ENCODE measurements at places on chromosomes 13 and 19.

GRCh38 chr19:55697069-55697440 lies 22.0 kb downstream of the EPN1 start:
- H3K4me3 ChIP-seq: no peak overlapping the region
- no peaks in the 10 kb centered on the region for H3K27me3 ChIP-seq
- H3K27ac ChIP-seq: no peak overlapping the region
- no peak for DNase-seq

GRCh38 chr13:26558074-26558805 lies 757 bp downstream of the WASF3 start:
- DNase-seq: no peak
- H3K36me3 ChIP-seq: no peaks in the 10 kb centered on the region
- peaks cover 3% of the 10 kb centered on the region for H3K27me3 ChIP-seq
- no peak overlapping the region for H3K27ac ChIP-seq
- H3K4me3 ChIP-seq: no peak overlapping the region

DNA sequence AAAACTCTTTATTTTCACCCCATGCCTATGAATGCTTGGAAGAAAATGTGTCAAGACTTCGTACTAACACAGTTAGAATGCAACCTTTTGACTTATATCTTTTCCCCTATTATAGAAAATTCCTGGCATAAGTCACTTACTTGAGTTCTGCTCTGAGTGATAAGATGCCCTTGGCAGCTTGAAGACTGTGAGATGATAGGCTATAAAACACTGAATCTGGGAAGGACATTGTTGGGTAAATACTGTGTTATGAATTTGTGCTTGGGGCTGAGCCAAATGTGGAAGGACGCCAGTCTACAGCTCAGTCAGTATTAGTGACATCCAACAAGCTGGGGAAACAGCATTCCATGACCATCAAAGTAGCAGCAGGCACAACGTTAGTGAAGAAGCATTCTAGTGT lies 368.0 kb upstream of the SGCG start:
- no peak for DNase-seq
- no peaks in the 10 kb centered on the region for H3K4me1 ChIP-seq
- H3K27me3 ChIP-seq: no peaks in the 10 kb centered on the region
- no peak overlapping the region for H3K4me3 ChIP-seq
- H3K27ac ChIP-seq: no peak overlapping the region

DNA sequence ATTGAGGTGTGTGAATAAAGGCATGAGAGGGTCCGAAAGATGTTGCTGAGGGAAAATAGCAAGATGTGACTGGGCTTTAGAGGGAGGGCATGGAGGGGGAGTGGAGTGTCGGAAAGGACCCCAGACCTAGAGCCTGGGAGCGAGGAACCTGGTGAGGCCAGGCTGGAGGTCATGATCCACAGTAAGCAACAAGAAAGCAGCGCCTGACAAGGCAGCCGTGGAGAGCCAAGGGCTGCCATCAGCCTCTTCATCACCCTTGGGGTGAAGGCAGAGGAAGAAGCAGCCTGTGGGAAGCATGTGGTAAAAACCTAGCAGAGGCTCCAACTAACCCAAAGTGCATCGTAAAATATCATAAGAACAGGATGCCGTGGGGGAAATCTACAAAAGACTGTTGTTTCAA lies 162.8 kb upstream of the SOX1 start:
- H3K36me3 ChIP-seq: no peaks in the 10 kb centered on the region
- no peaks in the 10 kb centered on the region for H3K4me1 ChIP-seq
- H3K4me3 ChIP-seq: no peak overlapping the region
- no peak for DNase-seq

DNA sequence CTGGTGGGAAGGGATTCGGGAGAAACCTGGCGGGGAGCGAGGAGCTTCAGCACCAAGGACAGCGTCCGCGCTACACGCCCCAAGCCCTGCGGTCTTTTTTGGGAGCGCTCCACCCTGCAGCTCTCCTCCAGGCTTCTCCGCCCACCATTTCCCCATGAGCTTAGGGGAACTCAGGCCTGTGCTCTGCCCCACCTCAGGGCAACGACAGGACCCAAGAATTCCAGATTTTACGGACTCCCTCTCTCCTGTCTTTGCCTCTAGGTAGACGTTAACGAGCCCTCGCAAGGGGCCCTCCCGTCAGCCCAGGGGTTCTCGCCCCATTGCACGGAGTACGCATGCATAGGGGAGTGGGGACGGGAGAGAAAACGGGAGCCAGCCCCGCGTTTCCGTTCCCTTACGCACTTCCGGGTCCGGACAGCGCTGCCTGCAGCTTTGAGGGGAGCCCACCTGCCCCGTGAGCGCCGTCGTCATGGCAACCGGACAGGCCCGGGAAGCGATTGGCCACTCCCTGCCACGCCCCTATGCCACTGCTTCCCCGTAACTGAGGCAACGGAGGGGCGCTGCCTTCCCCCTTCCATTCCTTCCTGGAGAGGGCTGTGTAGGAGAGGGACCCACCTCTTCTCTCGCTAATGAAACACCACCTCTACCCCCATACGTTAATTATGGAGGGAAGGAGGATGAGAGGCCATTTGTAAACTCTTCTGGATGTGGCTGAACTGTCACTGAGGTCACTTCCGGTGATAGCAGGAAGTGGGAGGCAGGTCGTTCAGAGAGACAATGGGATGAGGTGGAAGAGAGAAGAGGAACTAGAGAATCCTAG lies 20.8 kb downstream of the NOVA2 start:
- H3K36me3 ChIP-seq: no peaks in the 10 kb centered on the region
- DNase-seq: no peak
- 0 out of 2 replicates have a peak overlapping the region, but pooled peaks have one; percentile 25 for H3K4me3 ChIP-seq
- no peaks in the 10 kb centered on the region for H3K27me3 ChIP-seq
- H3K27ac ChIP-seq: no peak overlapping the region

DNA sequence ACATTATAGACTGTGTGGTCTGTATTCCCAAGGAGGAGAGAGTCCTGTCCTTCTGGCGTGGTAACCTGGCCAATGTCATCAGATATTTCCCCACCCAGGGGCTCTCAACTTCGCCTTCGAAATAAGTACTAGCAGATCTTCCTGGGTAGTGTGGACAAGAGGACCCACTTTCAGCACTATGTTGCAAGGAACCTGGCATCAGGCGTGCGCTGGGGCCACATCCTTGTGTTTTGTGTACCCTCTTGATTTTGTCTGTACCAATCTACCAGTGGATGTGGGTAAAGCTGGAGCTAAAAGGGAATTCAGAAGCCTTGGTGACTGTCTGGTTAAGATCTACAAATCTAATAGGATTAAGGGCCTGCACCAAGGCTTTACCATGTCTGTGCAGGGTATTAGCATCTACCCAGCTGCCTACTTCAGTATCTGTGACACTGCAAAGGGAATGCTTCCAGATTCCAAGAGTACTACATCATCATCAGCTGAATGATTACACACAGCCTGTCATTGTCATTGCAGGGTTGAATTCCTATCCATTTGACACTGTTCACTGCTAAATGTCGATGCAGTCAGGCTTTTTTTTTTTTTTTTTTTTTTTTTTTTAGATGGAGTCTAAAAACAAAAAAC lies 148.0 kb downstream of the PRR20E start:
- no peak for DNase-seq
- no peaks in the 10 kb centered on the region for H3K4me1 ChIP-seq
- H3K27me3 ChIP-seq: no peaks in the 10 kb centered on the region
- no peak overlapping the region for H3K27ac ChIP-seq

DNA sequence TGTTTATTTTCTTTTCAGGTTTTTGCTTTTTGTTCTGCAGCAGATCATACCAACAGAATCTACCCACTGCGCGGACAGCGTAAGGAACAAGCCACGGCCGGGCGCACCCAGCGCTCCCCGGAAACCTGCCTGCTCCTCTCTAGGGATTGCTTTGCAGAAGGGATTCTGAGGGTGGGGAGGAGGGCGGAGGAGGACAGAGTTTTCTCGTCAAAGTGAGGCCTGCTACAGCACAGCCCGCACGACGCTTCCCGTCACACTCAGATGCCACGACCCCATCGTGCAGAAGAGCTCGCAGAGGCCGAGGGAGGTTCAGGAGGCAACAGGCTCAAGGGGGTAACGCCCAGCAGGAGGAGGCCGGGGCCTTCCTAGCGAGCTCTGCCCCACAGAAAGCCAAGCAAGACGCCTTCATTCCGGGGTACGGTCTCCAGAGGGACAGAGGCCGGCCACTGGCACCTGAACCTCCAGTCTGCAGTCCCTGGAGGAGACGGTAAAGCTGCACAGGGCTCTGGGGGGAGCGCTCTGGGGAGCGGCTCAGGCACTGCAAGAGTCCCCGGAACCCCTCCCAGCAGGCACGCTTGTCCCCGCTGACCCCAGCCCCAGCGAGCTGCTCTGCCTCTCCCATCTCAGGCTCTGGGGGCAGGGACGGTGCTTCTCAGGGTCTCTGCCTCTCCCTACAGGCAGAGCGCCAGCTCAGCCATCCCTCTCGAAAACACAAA lies 6.9 kb downstream of the REXO1 start:
- no peak overlapping the region for H3K4me3 ChIP-seq
- H3K27me3 ChIP-seq: no peaks in the 10 kb centered on the region
- peaks cover 7% of the 10 kb centered on the region for H3K4me1 ChIP-seq
- DNase-seq: no peak
- H3K36me3 ChIP-seq: peaks cover 5% of the 10 kb centered on the region
- no peak overlapping the region for H3K27ac ChIP-seq

- no peak overlapping the region for H3K4me3 ChIP-seq
- no peak for DNase-seq
- H3K36me3 ChIP-seq: no peaks in the 10 kb centered on the region
- H3K27me3 ChIP-seq: peaks cover 6% of the 10 kb centered on the region
These were observed 943 bp downstream of the GJB6 start for GRCh38 chr13:20230913-20231838.

DNA sequence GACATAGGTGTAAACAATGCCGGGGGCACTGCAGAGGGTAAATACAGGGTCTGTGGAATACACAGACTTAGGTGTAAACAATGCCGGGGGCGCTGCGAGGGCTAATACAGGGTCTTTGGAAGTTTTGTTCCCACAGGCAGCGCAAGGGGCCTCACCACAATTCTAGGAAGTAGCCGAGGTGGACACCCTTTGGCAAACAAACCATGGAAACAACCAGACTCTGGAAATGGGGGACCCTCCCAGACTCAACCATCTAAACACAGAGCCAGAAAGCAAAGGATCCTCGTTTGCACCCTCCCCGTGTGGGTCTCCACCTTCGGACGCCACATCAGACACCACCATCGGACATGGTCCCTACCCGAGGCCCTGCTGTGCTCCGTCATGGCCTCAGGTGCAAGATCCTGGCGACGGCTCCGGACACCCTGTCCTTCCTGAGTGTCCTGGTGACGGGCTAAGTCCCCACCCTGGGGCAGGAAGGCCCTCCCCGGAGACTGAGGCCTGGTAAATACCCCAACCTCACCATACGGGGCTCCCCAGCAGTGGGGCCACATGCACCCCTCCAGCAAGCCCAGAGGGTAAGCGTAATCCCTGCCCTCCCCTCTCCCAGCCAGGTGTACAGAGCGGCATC lies 16.7 kb upstream of the PLPP2 start:
- H3K36me3 ChIP-seq: no peaks in the 10 kb centered on the region
- no peak overlapping the region for H3K4me3 ChIP-seq
- no peaks in the 10 kb centered on the region for H3K4me1 ChIP-seq
- DNase-seq: no peak
- H3K27ac ChIP-seq: no peak overlapping the region

- no peak overlapping the region for H3K4me3 ChIP-seq
- H3K27me3 ChIP-seq: no peaks in the 10 kb centered on the region
- H3K4me1 ChIP-seq: no peaks in the 10 kb centered on the region
- DNase-seq: no peak
These were observed 3.2 kb upstream of the LGALS13 start for GRCh38 chr19:39599116-39599515.

DNA sequence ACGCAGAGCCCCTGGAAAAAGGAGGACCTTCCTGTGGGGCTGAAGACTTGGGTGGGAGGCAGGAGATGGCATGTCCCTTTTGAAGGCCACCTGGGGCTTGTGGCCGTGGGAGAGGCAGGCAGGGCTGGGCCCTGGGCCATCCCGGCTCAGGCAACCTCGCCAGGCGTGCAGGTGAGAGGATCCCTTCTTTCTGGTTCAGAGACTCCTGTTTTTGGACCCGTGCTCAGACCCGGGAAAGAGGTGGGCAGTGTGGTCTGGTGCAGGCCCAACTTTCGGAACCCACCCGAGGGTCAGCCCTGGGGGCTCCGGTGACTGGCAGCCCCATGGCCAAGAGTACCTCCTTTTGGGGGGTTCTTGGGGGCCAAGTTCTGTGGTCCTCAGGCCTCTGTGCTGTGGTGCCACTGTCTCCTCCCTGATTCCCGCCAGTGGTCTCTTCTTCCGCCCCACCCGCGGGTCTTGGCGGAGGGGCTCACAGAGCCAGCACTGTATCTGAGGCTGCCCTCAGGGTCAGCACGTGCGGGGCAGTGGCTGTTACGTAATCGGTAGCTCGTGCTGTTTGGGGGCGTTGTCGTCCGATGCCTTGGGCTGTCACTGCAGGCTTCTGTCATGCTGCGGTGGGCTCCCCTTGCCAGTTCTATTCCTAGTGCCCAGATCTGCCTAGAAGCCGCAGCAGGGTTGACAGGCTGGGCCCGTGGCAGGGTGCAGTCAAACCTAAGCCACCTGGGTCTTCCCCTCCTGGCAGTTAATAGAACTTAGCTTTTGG lies 42.7 kb downstream of the KDM4B start:
- H3K27me3 ChIP-seq: no peaks in the 10 kb centered on the region
- H3K4me1 ChIP-seq: no peaks in the 10 kb centered on the region
- H3K27ac ChIP-seq: no peak overlapping the region

- peaks cover 14% of the 10 kb centered on the region for H3K4me1 ChIP-seq
- H3K27ac ChIP-seq: peak overlapping the region; percentile 86
These were observed 665 bp downstream of the ZNF497 start for GRCh38 chr19:58361900-58362271.

DNA sequence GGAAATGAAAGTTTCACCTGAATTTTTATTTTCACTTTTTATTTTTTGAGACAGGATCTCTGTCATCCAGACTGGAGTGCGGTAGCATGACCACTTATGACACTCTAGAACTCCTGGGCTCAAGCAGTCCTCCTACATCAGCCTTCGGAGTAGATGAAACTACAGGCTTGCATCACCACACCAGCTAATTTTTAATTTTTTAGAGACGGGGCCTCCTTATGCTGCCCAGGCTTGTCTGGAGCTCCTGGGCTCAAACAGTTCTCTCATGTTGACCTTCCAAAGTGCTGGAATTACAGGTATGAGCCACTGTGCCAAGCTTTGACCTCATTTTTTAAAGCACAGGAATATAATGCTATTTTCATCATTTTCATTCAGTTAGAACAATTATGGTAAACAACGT lies 297.0 kb upstream of the KLHL1 start:
- no peak overlapping the region for H3K4me3 ChIP-seq
- DNase-seq: no peak
- H3K36me3 ChIP-seq: no peaks in the 10 kb centered on the region
- H3K27ac ChIP-seq: no peak overlapping the region
- no peaks in the 10 kb centered on the region for H3K27me3 ChIP-seq
- H3K4me1 ChIP-seq: no peaks in the 10 kb centered on the region

DNA sequence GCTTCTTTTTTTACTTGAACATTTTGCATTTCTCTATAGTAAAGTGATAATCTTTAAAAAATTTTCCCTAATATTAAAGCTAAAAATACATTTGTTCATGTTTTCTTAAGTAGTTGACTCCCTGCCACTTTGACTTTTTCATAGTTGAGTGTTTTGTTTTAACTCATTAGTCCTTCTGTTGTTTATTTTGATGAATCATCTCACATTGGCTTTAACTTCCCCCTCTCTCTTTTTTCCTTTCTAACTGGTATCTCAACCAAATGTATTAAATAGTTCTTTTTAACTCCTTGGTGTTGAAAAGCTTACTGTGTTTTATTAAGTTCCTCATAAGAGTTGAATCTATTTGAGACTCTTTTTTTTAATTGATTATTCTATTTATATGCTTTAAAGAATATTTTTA lies 2.8 kb downstream of the TNFSF13B start:
- no peak overlapping the region for H3K4me3 ChIP-seq
- no peaks in the 10 kb centered on the region for H3K27me3 ChIP-seq
- no peak for DNase-seq
- no peaks in the 10 kb centered on the region for H3K36me3 ChIP-seq
- H3K27ac ChIP-seq: peak overlapping the region; percentile 43
